Adipocyte (in vitro differentiated cells): ENCODE measurements at places on chromosomes 13 and 19.
A peak's percentile ranks its signal among the peaks of the same experiment; 100 is the strongest.

- DNase-seq = no peak
These were observed 27.2 kb upstream of the CCNP start for GRCh38 chr19:40253611-40254092.

DNA sequence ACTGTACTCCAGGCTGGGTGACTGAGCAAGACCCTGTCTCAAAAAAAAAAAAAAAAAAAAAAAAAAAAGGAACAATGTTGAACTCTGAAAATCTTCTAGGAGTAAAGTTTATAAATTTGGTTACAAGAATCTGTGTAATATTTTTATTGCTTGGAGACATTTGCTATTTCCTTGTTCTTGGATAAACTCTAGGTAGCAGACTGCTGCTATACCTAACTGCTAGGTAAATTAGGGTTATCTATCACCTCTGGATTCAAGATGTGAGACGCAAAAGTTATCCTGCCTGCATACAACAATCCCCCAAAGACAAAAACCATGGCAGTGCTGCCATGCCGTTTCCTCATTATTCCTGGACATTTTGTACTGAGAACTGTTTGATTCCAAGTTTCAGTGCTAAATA lies 33.7 kb downstream of the UBL3 start:
- DNase-seq = no peak

DNA sequence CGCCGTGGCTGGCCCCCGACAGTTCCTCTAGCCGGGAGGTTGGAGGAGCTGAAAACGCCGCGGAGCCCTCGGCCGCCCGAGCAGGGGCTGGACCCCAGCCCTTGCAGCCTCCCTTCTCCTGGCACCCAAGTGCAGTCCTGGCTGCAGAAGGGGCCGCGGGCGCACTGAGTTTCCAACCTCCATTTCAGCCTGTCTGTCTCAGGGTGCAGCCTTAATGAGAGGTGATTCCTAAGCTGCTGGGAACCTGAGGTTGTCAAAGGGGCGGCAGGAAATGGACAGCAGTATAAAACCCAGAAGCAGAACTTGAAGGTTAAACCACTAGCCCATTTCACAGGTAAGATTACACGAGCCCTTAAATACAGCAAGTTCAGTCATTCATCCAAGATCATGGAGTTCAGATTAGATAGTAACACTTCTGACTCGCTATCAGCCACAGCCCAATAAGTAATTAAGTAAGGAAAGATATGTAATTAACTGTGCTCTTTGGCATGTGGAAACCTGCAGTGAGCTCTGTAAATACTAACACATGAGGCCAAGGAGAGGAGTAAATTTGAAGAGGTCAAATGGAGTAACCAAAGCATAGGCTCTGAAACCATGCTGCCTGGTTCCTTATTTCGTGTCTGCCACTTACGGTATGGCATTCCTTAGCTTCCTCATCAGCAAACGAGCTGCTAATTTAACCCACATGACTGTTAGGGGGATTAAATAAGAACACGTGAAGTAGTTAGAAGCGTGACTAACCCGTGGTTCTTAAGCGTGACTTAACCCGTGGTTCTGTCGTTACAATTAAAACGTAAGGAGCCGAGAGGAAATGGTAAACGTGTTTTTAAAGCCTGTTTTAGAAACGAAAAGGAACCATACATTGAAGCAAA lies 686 bp downstream of the SETDB2 start:
- peak; percentile 71 for DNase-seq

DNA sequence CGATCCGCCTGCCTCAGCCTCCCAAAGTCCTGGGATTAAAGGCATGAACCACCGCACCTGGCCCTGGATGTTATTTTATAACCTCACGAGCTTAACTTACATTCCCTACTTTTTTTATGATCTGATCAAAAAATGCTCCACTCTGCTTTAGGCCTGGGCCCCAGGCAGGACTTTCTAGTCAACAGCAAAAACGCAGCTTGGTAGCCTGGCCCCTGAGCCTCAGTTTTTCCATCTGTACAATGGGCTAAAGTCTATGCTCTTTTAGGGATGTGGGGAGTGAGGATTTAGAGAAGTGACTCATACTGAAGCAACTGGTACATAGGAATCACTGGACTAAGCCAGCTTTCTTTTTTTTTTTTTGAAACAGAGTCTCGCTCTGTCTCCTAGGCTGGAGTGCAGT lies 11.9 kb upstream of the PIK3R2 start:
- no peak for DNase-seq
